ENCODE measurements at places on chromosomes 3 and 15.

GRCh38 chr3:52670621-52671521 lies 14.8 kb downstream of the PBRM1 start:
- peak overlapping the region; percentile 52 for H3K4me3 ChIP-seq
- H3K27ac ChIP-seq, result peak overlapping the region; percentile 95
- peak; percentile 37 for DNase-seq
- H3K27me3 ChIP-seq, result no peaks in the 10 kb centered on the region
- peaks cover 74% of the 10 kb centered on the region for H3K36me3 ChIP-seq

GRCh38 chr15:62648954-62649353 lies 393.6 kb upstream of the TPM1 start:
- no peak for DNase-seq
- H3K36me3 ChIP-seq, result no peaks in the 10 kb centered on the region
- H3K27ac ChIP-seq, result no peak overlapping the region
- no peak overlapping the region for H3K4me3 ChIP-seq

DNA sequence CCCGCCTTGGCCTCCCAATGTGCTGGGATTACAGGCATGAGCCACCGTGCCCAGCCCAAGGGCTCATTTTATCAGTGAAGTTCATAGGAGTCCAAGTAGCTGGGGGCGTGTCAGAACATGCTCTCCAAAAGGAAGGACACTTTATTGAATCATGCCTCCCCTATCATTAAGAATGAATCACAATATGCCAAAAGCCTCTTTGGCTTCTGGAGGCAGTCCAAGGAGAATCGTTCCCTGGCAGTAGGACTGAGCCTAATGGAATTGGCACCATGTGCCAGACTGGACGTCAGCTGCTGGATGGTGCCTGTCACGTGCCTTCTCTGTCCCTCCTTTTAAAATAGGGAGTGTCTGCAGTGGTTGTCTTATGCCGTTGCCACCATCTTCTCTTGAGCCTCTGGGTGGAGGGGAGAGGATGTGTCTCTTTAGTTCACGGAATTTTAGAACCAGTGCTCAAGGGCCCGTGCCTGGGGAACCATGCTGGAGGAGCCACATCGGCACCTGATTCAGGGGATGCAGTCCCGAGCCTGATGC lies 234.7 kb upstream of the LYSMD4 start:
- no peak overlapping the region for H3K4me3 ChIP-seq
- H3K27me3 ChIP-seq, result no peaks in the 10 kb centered on the region
- H3K27ac ChIP-seq, result no peak overlapping the region

GRCh38 chr15:40914486-40914885 lies 14.7 kb upstream of the DLL4 start:
- no peaks in the 10 kb centered on the region for H3K27me3 ChIP-seq
- no peak overlapping the region for H3K27ac ChIP-seq
- no peak overlapping the region for H3K4me3 ChIP-seq
- no peaks in the 10 kb centered on the region for H3K4me1 ChIP-seq
- no peak for DNase-seq
- H3K36me3 ChIP-seq, result no peaks in the 10 kb centered on the region

DNA sequence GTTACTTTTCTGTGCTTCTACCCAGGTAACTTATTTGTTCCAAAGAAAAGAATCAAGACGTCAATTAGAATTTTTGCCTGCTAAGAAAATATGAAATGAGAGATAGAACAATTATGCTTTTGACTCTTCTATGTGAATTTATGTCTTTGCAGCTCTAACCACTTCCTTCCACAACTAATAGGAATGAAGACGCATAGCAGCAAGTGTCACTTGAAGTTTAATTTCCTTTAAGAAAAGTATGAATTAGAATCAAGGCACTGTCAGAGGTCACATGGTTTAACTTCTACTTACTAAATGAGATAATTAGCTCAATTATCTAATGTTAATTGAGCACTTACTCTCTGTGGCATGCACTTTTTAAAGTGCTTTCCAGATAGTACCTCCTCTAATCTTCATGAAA lies 3.3 kb downstream of the WDR49 start:
- no peaks in the 10 kb centered on the region for H3K27me3 ChIP-seq
- H3K4me3 ChIP-seq, result no peak overlapping the region
- peaks cover 8% of the 10 kb centered on the region for H3K4me1 ChIP-seq
- H3K27ac ChIP-seq, result no peak overlapping the region
- H3K36me3 ChIP-seq, result peaks cover 1% of the 10 kb centered on the region

DNA sequence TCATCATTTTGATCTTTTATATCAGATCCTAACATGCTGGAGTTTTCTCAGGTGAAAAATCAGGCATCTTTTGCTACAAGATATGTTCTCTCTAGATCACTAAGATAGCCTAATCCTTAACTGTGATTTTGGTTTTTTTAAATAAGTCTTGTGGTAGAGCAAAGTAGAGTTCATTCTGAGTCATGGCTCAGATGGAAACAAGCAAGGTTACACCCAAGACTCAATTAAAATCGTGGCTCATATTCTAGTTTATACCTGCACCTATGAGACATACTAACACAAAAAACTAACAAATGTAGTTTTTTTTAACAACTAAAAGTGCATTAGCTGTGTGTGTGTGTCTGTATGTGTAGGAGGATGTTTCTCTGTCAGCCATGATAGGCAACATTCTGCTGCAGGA lies 428.2 kb downstream of the NLGN1 start:
- H3K4me3 ChIP-seq, result no peak overlapping the region
- no peaks in the 10 kb centered on the region for H3K27me3 ChIP-seq
- H3K27ac ChIP-seq, result no peak overlapping the region
- no peak for DNase-seq
- no peaks in the 10 kb centered on the region for H3K36me3 ChIP-seq

GRCh38 chr15:59306520-59307164 lies 66.0 kb downstream of the MYO1E start:
- no peak overlapping the region for H3K27ac ChIP-seq
- H3K4me3 ChIP-seq, result no peak overlapping the region
- DNase-seq, result no peak
- no peaks in the 10 kb centered on the region for H3K36me3 ChIP-seq
- H3K4me1 ChIP-seq, result peaks cover 7% of the 10 kb centered on the region
- H3K27me3 ChIP-seq, result no peaks in the 10 kb centered on the region

DNA sequence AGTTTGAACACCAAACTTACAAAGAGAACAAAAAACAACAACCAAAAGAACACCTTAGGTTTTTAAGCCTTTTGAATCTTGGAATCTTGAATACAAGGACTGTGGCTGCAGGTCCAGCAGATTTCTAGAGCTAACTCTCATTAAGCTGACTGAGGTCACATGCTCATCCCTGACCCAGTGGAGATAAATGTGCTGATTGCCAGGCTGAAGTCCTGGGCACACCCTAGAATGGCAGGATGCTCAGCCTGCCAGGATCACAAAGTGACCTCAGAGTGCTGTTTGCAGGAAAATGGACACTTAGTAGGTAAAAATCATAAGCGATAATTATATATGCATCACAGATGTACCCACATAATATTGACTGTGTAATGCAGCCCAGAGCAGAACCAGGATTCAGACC lies 245.3 kb upstream of the NR2E3 start:
- no peaks in the 10 kb centered on the region for H3K36me3 ChIP-seq
- H3K4me1 ChIP-seq, result no peaks in the 10 kb centered on the region
- H3K27me3 ChIP-seq, result peaks cover 36% of the 10 kb centered on the region
- no peak overlapping the region for H3K4me3 ChIP-seq

GRCh38 chr3:119437691-119438258 lies 25.6 kb downstream of the TMEM39A start:
- H3K4me3 ChIP-seq, result no peak overlapping the region
- no peak overlapping the region for H3K27ac ChIP-seq

GRCh38 chr15:98830034-98830634 lies 177.5 kb downstream of the PGPEP1L start:
- H3K36me3 ChIP-seq, result peaks cover 81% of the 10 kb centered on the region
- no peaks in the 10 kb centered on the region for H3K27me3 ChIP-seq
- no peaks in the 10 kb centered on the region for H3K4me1 ChIP-seq
- H3K27ac ChIP-seq, result no peak overlapping the region
- DNase-seq, result no peak

DNA sequence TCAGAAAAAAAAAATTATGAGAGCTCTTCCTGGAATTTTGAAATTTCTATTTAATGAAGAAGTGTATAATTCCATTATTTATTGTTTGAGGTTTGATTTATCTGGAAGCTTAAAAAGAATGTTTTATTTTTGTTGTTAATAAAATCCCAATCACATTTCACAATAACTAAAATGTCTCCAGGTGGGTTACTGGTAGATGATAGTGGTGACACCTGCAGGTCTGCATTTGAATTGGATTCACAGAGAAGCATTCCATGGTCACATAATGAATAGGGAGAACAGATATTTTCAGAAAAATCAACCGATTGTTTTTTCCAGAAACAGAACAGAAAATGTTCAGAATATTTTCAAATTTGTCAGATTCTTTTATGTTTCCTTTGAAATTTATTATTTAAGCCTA lies 48.3 kb downstream of the ASB7 start:
- DNase-seq, result no peak
- no peak overlapping the region for H3K27ac ChIP-seq
- peaks cover 1% of the 10 kb centered on the region for H3K4me1 ChIP-seq
- no peak overlapping the region for H3K4me3 ChIP-seq
- peaks cover 34% of the 10 kb centered on the region for H3K36me3 ChIP-seq

DNA sequence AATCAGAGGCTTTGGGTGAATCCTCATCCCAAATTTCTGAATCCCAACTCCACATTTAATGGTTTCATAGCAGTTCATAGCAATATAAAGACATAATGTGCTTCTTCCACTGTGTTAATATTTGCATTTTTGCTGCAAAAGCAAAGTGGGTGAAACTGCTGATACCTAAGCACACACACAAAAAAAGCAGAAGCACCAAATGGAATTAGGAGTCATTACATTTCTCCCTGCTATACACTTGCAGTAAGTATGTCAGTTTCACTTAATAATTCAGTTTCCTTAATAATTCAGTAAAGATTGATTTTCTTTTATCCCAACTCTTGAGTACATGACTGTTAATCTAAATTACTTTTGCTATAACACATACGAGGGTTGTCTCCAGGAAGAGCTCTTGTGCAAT lies 48.9 kb upstream of the ALCAM start:
- H3K27me3 ChIP-seq, result no peaks in the 10 kb centered on the region
- DNase-seq, result no peak
- H3K4me1 ChIP-seq, result peaks cover under 1% of the 10 kb centered on the region
- H3K4me3 ChIP-seq, result no peak overlapping the region
- H3K36me3 ChIP-seq, result no peaks in the 10 kb centered on the region
- H3K27ac ChIP-seq, result no peak overlapping the region

- H3K4me1 ChIP-seq, result peaks cover 42% of the 10 kb centered on the region
- H3K36me3 ChIP-seq, result no peaks in the 10 kb centered on the region
- no peak overlapping the region for H3K27ac ChIP-seq
Measured at GRCh38 chr3:56829533-56829932, 27.8 kb upstream of the ARHGEF3 start.

GRCh38 chr3:66211779-66212178 lies 9.0 kb upstream of the SLC25A26 start:
- H3K4me3 ChIP-seq, result no peak overlapping the region
- no peaks in the 10 kb centered on the region for H3K4me1 ChIP-seq
- peaks cover 8% of the 10 kb centered on the region for H3K27me3 ChIP-seq
- DNase-seq, result no peak
- no peaks in the 10 kb centered on the region for H3K36me3 ChIP-seq

DNA sequence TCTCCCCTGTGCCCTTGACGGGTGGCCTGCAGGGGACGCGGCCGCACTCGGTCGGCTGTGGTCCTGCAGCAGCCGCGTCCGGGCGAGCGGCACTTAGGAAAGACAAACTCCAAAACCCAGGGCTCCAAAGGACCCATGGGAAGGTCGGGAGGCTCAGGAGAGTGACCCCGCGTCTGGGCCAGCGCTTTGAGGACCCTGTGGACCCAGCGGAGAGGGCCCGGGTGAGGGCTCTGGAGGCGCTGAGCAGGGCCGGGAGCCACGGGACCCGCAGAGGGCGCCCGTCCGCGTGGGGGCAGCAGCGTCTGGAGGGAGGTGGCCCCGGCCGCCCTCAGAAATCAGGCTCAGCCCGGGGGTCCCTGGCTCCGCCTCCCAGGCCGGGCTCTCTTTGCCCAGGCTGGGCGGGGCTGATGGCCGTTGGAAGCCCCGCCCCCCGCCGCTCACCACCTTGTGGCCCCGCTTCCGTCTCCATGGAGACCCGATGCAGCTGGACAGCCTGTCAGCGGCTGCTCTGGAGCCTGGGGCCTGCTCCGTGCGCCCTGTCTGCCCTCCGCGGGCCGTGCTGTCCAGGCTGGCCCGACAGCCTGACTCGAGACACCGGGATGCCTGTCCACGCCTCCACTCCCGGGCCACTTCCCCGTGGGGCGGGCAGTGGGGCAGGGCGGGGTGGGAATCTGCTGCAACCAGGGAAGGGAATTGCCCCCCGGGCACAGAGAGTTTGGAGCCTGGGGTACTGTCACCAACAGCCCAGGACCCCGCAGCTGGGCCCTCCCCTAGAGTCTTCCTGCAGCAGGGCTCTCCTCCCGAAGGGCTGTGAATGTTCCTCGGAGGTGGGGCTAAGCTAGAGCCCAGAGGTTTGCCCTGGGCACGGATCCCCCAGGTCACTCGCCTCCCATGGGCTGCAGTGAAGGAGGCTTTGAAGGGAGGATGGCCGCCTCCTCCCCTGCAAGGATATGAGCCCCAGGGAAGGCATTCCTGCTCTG lies 34.8 kb upstream of the RPL32 start:
- no peak overlapping the region for H3K27ac ChIP-seq
- H3K36me3 ChIP-seq, result no peaks in the 10 kb centered on the region
- H3K27me3 ChIP-seq, result peaks cover 8% of the 10 kb centered on the region
- DNase-seq, result peak; percentile 51

- no peaks in the 10 kb centered on the region for H3K27me3 ChIP-seq
- no peak for DNase-seq
- H3K4me3 ChIP-seq, result no peak overlapping the region
- no peak overlapping the region for H3K27ac ChIP-seq
- H3K4me1 ChIP-seq, result peaks cover 10% of the 10 kb centered on the region
Measured at GRCh38 chr15:98941595-98942255, 65.9 kb downstream of the PGPEP1L start.

DNA sequence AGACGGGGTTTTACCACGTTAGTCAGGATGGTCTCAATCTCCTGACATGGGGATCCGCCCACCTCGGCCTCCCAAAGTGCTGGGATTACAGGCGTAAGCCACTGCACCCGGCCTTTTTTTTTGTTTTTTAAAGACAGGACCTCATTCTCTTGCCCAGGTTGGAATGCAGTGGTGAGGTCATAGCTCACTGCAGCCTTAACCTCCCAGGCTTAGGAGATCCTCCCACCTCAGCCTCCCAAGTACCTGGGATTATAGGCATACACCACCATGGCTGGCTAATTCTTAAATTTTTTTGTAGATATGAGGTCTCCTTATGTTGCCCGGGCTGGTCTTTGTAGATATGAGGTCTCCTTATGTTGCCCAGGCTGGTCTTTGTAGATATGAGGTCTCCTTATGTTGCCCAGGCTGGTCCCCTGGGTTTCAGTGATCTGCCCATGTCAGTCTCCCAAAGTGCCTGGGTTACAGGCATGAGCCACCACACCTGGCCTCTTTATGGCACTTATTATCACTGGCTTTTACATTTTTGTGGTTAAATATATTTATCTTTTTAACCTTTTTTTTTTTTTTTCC lies 82.3 kb upstream of the RNU6-1 start:
- H3K27me3 ChIP-seq, result no peaks in the 10 kb centered on the region
- H3K27ac ChIP-seq, result no peak overlapping the region
- no peak overlapping the region for H3K4me3 ChIP-seq

- H3K4me1 ChIP-seq, result peaks cover 9% of the 10 kb centered on the region
- H3K36me3 ChIP-seq, result no peaks in the 10 kb centered on the region
- H3K27me3 ChIP-seq, result peaks cover 23% of the 10 kb centered on the region
Measured at GRCh38 chr15:51229907-51230330, 108.5 kb downstream of the CYP19A1 start.

- H3K4me1 ChIP-seq, result no peaks in the 10 kb centered on the region
- DNase-seq, result no peak
- H3K27ac ChIP-seq, result no peak overlapping the region
Measured at GRCh38 chr3:110526777-110527727, 544.6 kb upstream of the NECTIN3 start.

Measured in activated T-cell treated with anti-CD3 and anti-CD28 coated beads, Interleukin-2, amount 50 U/mL, for 24 hours (primary cell).